ENCODE measurements at places on chromosomes 1 and 21. TPM values are rescaled to one million over a fixed set of nuclear protein-coding genes. Genes with fewer than 3 reads are reported as not detected.
A peak's percentile ranks its signal among the peaks of the same experiment; 100 is the strongest.

The WASF2 gene
- total RNA-seq = 32.4 TPM

The KCNH1 gene
- not detected for total RNA-seq

The TRMT13 gene
- 9.4 TPM for total RNA-seq

The NUDT4B gene
- total RNA-seq = 29.9 TPM

The RLF gene
- 15.1 TPM for total RNA-seq

DNA sequence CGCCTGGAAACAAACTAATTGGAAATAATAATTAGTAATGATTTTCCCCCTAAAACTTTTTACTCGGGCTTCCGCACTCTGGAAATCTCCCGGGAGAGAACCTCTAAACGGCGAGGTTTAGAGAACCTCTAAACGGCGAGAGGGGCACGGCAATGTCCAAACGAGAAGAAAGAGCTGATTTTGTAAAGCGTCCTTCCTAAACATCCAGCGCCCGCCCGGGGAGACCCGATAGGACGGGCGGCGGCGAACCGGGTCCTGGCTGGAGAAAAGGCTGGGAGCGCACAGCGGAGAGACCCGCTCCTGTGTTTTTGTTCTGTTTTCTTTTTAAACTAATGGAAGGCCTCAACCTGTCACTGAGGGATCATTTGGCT lies 1.6 kb downstream of the PAX7 start:
- no peak for DNase-seq

DNA sequence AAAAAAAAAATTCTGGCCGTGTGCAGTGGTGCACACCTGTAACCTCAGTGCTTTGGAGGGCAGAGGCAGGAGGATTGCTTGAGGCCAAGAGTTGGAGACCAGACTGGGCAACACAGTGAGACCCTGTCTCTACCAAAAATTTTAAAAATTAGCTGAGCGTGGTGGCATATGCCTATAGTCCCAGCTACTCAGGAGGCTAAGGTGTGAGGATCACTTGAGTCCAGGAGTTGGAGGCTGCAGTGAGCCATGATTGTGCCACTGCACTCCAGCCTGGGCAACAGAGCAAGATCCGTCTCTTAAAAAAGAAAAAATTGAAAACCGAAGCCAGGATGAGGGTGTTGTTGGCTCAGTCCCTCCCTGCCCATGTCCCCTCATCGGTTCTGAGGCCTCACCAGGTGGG lies 55.9 kb upstream of the PAX7 start:
- DNase-seq = no peak

DNA sequence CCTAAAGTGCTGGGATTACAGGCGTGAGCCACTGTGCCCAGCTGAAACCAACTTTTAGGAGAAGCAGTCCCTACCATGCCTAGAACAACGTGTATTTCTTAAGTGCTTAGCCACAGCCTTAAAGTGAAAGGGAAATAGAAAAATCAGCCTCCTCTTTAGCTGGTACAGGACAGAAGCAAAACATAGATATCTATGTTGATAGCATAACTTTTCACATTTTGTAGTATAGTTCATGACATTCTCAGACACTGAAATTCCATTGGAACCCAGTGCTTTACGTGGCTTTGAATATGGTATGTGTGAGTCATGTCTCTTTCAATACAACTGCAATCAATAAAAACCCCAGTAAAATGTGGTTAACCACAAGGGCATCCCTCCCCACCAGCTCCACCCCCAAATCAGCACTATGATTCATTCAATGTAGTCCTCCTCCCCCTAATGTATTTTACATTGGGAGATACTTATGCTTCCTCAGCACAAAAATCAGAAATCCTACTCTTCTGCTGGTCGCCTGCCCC lies 32.1 kb downstream of the TGFB2 start:
- peak; percentile 100 for DNase-seq

DNA sequence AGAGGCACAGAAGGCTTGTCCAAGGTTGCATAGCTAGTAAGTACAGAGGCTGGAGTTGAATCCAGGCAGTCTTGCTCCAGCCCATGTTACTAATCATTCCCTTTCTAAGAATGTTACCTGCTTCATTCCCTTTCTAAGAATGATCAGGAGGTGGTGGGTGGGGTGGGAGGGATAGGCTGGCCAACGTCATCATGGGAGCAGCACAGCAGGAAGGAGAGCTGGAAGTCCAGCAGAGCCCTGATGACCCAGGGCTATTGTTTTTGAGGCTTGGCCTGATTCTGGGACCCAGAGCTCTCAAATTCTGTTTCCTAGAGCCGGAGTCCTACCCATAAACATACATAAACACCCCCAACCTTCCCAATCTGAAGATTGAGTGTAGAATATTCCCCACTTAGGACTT lies 11.8 kb upstream of the CSF1 start:
- no peak for DNase-seq

DNA sequence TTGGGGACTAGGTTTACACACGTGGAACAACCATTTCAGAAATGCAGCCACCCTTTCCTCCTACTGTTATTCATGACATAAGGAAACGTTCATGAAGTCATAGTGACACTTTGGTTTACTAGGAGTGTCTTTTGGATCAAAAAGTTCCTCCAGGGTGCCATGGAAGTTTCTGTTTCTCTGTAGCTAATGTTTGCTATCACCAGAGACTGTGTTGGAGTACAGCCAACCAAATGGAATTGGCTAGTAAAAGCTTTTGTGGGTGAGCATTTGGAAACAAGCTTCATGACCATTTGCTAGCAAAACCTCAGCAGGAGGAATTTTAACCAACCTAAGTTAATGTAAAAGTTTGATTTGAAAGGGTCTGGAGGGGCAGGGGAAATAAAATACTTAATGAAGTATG lies 43.9 kb upstream of the ADGRL2 start:
- DNase-seq = no peak

GRCh38 chr1:24266398-24266941 lies 52.7 kb upstream of the GRHL3 start:
- peak; percentile 99 for DNase-seq

- peak; percentile 84 for DNase-seq
Measured at GRCh38 chr1:157992031-157992832, 1.2 kb upstream of the KIRREL1 start.

- DNase-seq = peak; percentile 92
Measured at GRCh38 chr1:182185842-182186756, 124.6 kb upstream of the ZNF648 start.

- DNase-seq = peak; percentile 40
Measured at GRCh38 chr1:24909388-24909898, 20.6 kb downstream of the RUNX3 start.

DNA sequence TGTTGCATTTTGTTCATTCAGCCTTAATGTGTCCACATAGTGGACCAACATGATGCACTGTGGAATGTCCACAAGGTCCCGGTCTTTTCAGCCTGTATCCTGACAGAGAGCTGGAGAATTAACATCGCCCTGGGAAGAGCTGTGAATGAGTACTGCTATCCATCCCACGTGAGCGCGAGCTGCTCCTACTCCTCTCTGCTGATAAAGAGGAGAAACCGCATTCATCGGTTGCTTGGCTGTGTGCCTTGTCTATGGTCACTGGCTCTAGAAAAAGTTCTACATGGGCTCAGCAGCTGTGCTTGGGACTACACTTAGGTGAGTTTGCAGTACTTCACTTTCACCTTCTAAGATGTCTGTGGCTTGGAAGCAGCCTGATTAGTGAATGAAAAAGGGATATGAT lies 31.1 kb upstream of the IGSF5 start:
- DNase-seq = no peak

GRCh38 chr1:26602378-26602959 lies 72.9 kb downstream of the RPS6KA1 start:
- peak; percentile 87 for DNase-seq

DNA sequence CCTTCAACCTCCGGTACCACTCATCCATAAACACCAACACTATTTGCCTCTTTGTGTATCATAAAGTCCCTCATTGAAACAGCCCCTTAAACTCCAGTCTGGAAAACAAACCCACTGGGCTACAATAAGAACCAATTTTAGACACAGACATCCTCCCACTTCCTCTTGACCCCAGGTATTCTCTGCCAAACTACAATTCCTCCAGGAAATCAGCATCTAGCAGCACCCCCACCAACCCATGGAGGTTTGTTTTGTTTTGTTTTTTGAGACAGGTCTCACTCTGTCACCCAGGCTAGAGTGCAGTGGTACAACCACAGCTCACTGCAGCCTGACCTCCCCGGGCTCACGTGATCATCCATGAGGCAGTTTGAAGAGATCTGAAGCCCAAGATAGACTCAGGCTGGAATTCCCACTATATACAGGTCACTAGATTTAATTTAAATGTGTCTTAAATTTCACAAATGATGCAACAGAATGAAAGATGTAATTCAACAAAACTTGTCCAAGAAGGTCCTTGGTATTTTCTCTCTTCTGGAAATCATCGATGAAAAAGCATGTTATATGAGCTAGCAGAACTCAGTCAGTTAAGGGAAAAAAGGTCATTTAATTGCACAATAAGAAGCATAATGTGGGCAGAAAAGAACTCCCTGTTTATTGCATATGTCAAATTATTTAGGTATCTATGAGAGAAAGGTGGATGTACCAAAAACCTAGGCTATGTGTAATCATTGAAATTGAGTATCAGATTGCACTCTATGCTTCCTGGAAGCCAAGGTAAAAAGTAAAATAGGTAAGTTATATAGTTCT lies 30.3 kb downstream of the TCP10L start:
- DNase-seq = no peak

DNA sequence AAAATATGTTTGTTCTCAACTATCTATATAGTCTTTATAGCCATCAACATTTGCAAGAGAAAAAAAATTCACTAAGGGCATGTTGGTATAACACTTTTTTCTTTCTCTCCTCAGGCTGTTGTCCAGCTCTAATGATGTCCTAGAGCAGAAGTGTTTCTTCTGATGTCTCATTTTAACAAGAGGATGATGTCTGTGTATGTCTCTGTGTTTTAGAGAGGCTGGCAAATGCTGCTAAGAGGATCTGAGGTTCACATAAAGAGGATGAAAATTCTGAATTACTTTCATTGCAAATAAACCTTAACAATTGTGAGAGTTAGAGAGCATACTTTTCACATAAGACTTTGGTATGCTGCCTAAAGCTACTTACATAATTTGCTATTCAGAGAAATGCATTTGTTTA lies 2.6 kb upstream of the BRINP3 start:
- no peak for DNase-seq

DNA sequence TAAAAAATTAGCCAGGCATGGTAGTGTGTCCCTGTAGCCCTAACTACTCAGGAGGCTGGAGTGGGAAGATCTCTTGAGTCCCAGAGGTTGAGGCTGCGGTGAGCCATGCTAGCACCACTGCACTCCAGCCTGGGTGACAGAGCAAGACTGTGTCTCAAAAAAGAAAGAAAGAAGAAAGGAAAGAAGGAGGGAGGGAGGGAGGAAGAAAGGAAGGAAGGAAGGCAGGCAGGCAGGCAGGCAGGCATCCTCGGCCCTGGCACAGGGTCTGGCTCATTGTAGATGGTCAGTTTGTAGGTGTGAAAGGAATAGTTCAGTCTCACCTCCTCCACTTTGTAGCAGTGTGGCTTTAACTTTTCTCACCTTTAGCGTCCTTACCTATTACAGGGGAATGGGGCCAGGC lies 25.0 kb downstream of the NAV1 start:
- DNase-seq = no peak

- DNase-seq = no peak
Measured at GRCh38 chr1:205589046-205589445, 42.8 kb downstream of the ELK4 start.

- DNase-seq = no peak
Measured at GRCh38 chr1:99228153-99228552, 36.1 kb upstream of the PLPPR4 start.

GRCh38 chr1:226355669-226356551 lies 46.9 kb upstream of the LIN9 start:
- no peak for DNase-seq

Measured in PC-3 (cell line).